Umbilical cord (tissue), 2 donors: ENCODE measurements at places on chromosomes 3 and 15. TPM values are rescaled to one million over a fixed set of nuclear protein-coding genes. Genes with fewer than 3 reads are reported as not detected.

DNA sequence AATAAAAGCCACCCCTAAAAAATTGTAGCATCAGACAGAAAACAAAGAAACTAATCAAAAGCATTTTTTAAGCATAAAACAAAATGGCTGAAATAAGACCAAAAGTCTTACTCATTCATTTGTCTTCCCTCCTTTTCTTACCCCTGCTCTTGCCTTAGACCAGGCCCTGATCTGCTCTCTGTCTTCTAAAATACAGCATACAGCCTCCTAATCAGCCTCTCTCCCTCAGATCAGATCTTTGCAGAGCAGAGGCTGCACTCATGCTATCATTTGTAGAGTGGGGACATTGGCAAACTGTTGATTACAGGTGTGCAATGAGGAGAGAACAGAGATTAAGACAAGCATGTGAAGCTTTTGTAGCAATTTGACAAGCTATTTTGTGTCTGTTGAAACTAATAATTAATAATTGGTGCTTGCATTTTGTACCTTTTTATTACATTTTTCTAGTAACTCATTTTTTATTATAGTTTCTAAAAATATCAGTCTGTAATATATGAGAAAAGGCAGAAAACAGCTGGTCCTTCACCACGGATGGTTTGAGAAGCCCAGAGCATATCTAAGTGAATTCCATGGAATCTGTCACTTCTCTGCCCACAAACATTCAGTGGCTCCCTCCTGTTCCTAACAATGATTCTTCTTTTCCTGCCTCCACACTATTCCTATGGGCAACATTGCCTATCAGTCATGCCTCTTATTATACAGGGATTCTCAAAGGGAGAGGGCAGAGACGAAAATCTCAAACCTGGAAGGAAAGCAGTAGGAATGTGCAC lies 286.2 kb upstream of the STT3B start:
- DNase-seq, result no peak

DNA sequence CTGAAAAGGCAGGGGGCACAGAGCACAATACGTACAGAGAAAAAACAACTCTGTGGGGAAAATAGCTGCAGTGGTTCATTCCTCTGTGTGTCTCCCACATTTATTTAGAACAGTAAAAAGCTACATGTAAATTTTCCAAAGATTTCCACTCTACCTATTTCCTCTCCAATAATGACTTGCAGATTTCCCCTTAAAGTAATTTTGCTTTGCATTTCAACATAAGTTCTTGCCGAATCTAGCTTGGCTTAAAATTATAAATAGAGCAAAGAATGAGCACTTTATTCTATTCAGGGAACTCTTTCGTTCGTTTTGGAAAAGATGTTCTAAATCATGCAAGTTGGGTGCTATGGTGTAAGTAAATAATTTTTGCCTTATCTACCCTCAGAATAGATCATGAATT lies 58.2 kb upstream of the NR2E3 start:
- DNase-seq, result no peak

- no peak for DNase-seq
Observed at GRCh38 chr3:162334537-162334936, 837.9 kb downstream of the OTOL1 start.

DNA sequence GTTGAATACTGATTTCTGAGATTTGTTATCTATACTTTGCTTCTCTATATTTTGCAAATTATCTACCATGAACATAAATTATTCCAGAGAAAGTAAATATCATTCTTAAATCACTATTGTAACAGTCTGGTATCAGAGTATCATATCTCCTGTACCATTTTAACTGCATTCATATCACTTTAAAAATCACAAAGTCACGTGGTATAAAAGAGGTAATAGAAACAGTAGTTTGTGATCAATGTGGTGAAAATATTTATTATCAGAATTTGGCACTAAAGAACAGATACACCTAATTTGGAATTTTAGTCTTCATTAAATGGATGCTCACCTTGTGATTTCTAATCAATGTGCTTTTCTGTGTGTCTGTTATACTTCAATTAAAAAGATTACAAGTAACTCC lies 47.8 kb downstream of the P3H2 start:
- no peak for DNase-seq

FOXB1 gene
- total RNA-seq, result 1.2 TPM

KBTBD12 gene
- 7.2 TPM for total RNA-seq

- DNase-seq, result no peak
Observed at GRCh38 chr3:148226246-148226645, 471.5 kb upstream of the AGTR1 start.

GRCh38 chr3:151599103-151599672 lies 134.5 kb upstream of the AADACL2 start:
- peak; percentile 49 for DNase-seq

C3orf22 gene
- total RNA-seq, result 1.7 TPM

DNA sequence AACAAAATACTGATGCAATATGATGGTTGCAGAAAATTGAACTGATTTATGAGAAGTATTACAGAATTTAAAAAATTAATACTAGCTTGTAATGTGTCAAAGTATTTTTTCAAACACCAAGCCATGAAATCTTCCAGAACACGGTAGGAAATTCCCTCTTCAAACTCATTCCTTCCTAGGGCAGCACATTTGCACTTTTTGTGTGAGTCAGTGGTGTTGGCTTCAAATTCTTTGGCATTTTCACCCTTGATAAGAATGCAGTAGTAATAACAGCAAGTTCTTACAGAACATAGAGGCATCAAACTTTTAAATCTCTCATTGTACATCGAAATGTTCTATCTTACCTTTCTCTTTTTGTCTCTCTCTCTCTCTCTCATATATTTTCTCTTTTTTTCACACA lies 191.8 kb downstream of the CGGBP1 start:
- no peak for DNase-seq

DNA sequence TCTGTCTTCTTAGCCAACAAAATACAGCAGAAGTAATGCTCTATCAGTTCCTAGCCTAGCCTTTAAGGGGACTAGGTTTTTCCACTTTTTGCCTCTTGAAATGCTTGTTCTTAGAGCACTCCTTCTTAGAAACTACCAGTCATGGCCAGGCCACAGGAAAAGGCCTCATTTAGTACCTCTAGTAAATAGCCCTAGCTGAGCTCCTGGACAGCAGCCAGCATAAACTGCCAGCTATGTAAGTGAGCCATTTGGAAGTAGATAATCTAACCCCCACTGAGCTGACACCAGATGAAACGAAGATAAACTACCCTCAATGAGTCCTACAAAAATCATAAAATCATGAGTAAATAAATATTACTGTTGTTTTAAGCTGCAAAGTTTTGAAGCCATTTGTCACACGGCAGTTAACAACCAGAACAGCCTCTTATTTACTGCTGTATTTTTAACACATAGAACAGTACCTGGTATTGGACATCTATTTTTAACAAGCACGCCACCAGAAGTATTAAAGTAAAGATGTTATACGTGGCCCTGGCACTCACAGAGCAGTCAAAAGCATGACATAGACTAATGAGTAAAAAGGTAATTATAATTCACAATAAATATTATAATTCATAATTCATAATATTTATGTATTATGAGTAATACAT lies 12.0 kb downstream of the TBC1D5 start:
- no peak for DNase-seq

- DNase-seq, result peak; percentile 44
Observed at GRCh38 chr3:42032693-42033349, 58.3 kb upstream of the TRAK1 start.

KBTBD13 gene
- total RNA-seq, result not detected

PBRM1 gene
- total RNA-seq, result 122 TPM

DNA sequence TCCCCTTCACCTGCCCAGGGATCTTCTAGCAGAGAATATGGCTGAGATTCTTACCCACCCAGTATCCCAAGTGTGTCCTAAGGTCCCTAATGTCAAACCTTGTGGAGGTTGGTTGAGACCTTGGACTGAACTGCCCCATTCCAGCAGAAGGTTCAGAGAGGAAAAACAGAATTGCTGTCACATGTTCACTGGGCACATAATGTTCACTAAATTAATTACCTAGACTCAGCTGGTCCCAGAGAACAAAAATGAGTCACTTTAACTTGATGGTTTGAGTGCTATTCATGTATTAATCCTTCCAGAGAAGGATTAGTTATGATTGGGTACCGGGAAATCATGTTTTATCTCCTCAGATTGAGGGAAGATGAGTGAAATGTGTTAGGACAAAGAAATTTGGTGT lies 171.3 kb upstream of the GADL1 start:
- DNase-seq, result no peak

DNA sequence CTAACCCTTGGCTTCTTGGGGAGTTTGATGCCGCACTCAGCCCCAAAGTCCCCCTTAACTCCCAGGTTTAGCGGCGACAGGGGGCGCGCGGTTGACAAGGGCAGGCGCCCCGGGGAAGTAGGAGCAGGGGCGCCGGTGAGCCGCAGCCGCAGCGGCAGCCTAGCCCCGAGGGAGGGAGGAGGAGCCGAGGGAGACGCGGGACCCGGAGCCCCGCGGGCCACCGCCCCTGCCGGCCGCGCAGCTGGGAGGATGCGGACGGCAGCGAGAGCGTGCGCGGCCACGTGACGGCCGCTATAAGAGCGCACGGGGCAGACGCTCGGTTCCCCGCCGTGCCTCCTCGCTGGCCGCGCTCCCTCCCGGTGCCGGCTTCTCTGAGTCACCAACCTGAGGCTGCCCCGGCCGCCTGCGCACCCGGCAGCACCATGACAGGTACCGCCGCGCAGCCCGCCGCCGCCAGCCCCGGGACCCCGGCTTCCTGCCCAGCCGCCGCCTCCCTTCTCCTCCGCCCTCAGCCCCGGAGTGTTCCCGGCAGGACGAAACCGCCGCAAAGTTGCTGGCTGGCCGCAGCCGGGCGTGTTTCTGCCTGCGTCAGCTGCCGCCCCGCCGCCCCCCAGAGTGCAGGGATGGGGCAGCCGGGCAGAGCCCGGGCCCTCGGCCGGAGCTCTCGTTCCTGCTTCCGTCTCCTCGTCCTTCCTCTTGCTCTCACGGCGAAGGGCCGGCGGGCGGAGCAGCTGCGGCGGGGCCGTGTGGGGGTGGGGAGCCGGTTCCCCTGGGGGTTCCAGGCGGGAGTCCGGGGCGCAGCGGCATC lies at the start of gene GYG1:
TSS of gene GYG1 (plus strand) at position 322 of the 808 bp plus-strand sequence. CDS start at position 423, 101 bp downstream.
- DNase-seq, result peak; percentile 73

DNA sequence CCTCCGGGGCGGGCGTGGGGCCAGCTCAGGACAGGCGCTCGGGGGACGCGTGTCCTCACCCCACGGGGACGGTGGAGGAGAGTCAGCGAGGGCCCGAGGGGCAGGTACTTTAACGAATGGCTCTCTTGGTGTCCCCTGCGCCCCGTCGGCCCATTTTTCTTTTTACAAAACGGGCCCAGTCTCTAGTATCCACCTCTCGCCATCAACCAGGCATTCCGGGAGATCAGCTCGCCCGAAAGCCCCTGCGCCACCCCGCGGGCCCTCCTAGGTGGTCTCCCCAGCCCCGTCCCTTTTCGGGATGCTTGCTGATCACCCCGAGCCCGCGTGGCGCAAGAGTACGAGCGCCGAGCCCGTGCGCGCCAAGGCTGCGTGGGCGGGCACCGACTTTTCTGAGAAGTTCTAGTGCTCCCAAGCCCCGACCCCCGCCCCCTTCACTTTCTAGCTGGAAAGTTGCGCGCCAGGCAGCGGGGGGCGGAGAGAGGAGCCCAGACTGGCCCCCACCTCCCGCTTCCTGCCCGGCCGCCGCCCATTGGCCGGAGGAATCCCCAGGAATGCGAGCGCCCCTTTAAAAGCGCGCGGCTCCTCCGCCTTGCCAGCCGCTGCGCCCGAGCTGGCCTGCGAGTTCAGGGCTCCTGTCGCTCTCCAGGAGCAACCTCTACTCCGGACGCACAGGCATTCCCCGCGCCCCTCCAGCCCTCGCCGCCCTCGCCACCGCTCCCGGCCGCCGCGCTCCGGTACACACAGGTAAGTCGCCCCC lies at the start of gene THBS1:
TSS of gene THBS1 (plus strand) at position 595 of the 757 bp plus-strand sequence. CDS start 779 bp downstream, outside the sequence.
- DNase-seq, result peak; percentile 91

ZNF860 gene
- 6.0 TPM for total RNA-seq

SPINK8 gene
- not detected for total RNA-seq

TFDP2 gene
- total RNA-seq, result 28.6 TPM

CPLX3 gene
- total RNA-seq, result 0.72 TPM

DNA sequence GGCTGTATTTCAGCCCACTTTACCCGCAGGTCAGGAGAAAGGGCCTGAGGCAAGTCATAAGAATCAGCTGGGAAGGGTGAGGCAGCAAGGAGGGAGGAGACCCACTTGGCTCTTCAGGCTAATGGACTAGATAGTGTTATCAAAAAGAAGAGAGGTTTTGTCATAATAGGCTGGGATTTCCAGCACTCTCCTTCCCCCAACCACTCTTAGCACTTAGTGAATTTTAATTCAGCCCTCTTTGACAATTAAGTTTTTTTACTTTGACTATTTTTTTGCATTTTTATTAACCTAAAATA lies 771 bp downstream of the MPI start:
- DNase-seq, result no peak

GRCh38 chr15:93469994-93470393 lies 381.0 kb upstream of the RGMA start:
- DNase-seq, result no peak
